AML-193 (cell line): ENCODE measurements at places on chromosomes 5 and 9.

GRCh38 chr9:99366621-99367020 is 144.5 kb downstream of the SEC61B start:
- no peak for DNase-seq

DNA sequence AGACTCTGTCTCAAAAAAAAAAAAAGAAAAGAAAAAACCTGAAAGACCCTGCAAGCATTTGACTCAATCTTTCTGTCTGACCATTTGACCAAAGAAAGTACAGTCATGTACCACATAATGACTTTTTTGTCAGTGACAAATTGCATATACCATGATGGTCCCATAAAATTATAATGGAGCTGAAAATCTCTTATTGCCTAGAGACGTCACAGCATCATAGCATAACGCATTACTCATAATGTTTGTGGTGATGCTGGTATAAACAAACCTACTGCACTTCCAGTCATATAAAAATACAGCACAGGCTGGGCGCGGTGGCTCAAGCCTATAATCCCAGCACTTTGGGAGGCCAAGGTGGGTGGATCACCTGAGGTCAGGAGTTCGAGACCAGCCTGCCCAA is 10.5 kb downstream of the ECM2 start:
- DNase-seq = no peak

DNA sequence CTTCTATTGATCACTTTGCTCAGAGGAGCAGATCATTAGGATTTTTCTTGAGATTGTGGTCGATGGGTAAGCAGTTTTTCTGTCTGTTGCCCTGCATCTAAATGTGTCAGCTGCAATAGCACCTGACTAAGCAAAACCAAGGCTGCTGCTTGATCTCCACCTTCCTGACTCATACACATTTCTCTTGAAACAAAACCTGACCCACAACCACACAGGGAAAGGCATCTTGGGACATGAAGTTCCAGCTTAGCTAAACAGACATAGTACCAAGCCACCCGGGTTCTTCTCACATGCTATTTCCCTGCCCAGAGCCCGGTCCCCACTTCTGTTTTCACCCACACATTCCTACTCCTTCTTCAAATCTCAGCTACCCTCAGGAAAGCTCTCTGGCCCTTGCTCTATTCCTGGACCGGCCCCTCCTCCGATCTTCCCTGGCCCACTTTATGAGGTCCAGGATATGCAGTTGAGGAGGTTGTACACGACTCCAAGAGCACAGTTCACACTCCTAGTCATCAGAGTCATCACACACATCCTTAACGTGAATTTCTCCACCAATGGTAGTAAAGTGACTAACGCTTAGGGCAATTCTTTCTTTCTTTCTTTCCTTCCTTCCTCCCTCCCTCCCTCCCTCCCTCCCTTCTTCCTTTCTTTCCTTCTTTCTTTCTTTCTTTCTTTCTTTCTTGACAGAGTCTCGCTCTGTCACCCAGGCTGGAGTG is 16.0 kb upstream of the ZBTB43 start:
- no peak for DNase-seq

GRCh38 chr5:6081727-6082210 is 296.6 kb downstream of the MED10 start:
- DNase-seq = no peak

DNA sequence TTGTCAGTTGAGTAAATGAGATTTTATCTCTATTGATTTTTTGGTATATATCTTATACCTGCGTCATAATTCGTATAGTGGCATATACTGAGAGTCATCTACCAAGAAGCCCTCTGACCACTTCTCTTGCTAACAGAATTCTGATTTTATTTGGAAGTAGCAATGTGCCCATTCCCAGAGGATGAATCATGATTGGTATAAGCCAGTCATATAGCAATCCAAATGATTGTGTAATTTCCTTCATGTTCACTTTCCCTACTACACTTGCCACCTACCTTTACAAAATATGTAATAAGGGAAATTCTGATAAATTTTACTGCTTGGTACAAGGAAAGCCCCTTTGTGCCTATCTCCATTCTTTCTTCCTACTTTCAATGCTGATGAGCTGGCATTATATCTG is 16.1 kb upstream of the ZNF462 start:
- DNase-seq = no peak

GRCh38 chr9:93244510-93245436 is 60.8 kb downstream of the WNK2 start:
- no peak for DNase-seq

DNA sequence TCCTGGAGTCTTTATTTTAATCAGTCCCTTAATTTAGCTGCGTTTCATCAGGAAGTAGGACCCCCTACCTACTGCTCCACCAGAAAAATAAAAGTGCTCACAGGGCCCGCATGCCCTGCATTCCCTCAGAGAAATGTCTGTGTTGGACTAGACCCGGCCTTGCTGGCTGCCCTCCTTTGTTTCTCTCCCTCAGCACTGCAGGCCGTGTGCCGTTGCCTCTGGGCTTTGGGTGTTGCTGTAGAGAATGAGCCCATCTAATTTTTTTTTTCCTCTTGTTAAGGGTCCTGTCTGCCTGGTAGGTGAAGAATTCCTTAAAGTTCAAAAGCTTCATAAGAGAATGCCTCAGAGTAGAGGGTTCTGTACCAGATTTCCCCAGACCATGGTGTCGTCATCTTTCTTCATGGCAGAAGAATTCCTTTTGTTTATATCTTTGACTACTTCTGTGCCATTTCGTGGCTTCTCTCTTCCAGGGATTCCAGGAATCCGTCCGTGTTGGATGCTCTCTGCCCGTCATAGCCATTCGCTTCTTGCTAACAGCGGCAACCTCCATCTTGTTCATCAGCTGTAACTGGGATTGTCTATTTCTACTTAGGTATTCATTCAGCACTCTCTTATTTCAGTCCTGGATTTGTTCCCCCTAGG is 49.8 kb upstream of the ANGPTL2 start:
- DNase-seq = no peak

GRCh38 chr5:99814321-99815063 is 720.7 kb upstream of the FAM174A start:
- DNase-seq = no peak

DNA sequence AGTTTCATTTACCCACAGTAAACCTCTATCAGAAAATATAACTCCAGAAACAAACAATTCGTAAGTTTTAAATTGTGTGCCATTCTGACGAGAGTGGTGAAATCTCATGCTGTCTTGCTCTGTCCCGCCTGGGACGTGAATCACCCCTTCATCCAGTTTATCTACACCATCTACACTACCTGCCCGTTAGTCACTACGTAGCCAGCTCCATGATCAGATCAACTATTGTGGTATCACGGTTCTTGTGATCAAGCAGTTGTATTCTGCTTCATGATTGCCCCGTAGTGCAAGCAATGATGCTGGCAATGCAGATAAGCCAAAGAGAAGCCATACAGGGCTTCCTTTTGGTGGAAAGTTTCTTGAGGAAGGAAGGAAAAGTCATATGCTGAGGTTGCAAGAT is 150.3 kb downstream of the GOLPH3 start:
- DNase-seq = no peak

DNA sequence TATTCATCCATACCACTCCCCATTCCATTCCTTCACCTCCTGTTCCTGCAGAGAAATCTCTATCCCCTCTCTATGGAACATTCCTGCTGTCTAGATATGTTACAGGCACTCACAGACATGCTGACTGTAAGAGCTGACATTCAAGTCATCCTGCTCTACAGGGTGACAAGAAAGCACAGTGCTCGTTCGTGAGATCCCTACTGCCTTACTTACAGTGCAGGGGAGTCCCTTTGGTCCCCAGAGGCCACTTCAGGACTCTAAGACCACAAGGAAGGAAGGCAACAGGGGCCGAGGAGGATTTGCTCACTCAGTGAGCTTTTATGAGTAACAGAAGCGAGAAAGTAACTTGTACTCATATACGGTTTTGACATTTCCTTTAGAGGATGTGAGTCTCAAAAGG is 110.5 kb downstream of the GAS1 start:
- DNase-seq = no peak

GRCh38 chr9:112582371-112583262 is 96.0 kb downstream of the KIAA1958 start:
- DNase-seq = no peak

GRCh38 chr5:57004800-57005199 is 52.9 kb upstream of the MIER3 start:
- DNase-seq = no peak

DNA sequence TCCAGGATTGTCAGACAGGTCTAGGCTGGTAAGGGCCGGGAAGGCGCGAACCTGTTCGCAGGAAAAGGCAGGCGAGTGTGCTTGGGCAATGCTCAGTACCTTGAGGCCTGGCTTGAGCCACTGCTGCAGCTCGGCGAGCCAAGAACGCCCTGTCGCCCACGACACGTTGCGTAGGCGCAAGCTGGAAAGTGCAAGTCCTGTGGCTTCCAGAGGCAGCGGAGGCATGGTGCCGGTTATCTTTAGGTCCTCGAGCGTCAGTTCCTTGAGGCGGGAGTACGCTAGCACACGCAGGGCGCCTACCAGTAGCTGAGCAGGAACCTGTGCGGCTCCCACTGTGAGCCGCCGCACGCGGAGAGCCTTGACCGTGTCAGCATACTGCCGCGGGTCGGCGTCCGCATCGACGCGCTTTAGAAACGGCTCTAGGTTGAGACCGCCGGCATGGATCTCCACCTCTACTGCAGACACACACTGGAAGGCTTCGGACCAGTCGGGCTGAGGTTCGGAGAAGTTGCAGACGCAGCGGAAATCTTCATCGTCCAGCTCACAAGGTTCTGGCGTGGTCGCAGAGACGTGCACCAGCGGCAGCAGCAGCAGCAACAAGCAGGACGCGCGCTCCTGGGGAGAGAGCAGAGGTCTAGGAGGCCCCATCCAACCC is 482 bp downstream of the CD14 start:
- DNase-seq = no peak

- DNase-seq = no peak
Observed at GRCh38 chr9:123941524-123942070, 11.7 kb upstream of the DENND1A start.

- no peak for DNase-seq
Observed at GRCh38 chr9:111263116-111263515, 66.9 kb downstream of the OR2K2 start.

DNA sequence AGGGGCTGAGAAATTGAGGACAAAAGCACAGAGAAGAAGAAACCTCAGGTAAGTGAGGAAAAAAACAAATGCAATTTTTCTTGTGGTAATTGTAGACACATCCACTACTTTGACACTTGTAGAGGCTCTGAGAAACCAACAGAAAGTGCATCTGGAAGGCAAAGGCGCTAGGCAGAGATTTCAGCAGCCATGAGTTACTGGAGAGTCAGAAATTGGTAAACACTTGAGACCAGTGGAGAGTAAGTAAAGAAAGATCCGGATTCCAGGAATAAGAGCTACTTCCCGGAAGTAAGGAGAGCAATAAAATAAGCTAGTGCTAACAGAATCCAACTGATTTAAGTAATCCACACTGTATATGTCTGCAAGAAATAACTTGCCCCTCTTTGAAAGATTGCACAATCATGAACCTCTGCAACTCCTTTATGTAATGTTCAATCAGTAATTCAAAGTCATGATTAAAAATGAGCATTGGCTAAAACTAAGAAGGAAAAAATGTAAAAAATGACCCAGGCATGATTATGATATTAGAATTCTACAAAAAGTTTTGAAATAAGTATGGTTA is 382.1 kb downstream of the CDH18 start:
- no peak for DNase-seq

- no peak for DNase-seq
Observed at GRCh38 chr9:5767968-5768932, 64.7 kb downstream of the ERMP1 start.

DNA sequence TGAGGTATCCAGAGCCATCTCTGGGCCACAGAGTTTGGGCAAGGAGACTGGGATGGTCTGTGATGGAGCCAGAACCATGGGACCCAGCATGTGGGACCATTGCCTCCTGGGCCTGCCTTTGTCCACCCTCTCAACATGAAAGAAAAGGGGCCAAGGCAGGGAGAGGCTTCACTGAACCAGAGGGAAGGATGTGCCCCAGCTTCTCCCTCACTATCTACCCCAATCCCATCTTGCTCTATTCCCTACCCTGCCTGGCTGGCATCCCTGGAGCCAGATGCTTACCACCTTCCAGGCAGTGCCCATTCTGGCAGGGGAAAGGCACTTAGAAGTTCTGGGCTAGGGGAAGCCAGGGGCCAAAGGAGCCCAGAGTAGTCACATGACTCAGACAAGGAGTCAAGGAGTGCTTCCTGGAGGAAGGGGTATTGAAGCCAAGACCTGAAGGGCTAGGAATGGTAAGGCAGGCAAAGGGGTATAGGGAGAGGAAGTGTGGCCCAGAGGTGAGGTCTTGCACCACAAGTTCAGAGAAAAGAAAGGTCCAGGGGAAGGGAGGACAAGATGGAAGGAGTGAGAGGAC is 9.8 kb downstream of the PDLIM4 start:
- no peak for DNase-seq

GRCh38 chr5:132771503-132771998 is 5.5 kb downstream of the SEPTIN8 start:
- DNase-seq = no peak

GRCh38 chr5:145260670-145261069 is 574.5 kb downstream of the PRELID2 start:
- no peak for DNase-seq

GRCh38 chr9:133221177-133221809 is 12.2 kb upstream of the OBP2B start:
- DNase-seq = no peak

DNA sequence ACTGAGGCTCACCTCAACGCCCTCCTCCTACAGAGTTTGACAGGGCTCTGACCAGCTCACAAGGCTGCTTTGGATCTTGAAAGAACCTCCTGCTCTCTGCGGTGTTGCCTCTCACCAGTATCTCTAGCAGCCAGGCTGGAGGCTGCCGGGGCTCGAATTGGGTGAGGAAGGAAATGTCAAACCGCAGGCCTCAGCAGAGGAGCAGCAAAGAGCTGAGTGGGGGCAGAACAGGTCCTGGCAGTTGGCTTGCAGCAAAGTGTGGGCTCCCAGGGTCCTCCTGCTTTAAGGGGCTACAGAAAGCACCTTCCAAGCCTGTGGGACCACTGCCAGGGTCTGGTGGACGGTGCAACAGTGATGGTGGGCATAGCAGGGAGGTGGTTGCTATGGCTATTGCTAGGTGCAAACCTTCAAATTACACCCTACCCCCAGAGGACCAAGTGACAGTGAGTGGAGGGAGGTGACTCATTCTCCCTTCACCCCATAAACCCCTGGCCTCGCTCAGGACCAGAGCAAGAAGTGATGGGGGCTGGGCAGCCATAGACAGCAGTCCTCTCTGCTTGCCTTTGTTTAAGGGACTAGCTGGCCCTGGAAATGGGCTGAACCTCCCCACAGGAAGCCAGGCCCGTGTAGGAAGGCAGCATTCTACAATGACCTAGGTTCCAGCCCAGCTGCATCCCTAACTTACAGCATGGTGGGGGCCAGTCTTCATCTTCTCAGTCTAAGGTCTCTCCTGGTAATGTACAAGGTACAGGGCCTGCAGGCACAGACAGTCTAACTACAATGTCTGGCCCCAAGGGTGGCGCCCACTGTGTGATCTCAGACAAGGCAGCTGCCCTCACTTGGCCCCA is 18.7 kb downstream of the LCP2 start:
- peak; percentile 92 for DNase-seq
